Stimulated activated CD8-positive, alpha-beta memory T cell treated with anti-CD3 and anti-CD28 coated beads, Interleukin-7, amount 100 ng/mL, for 4 hours (primary cell): ENCODE measurements at places on chromosomes 2 and 18.

GRCh38 chr2:196096982-196097745 is 28.5 kb upstream of the DNAH7 start:
- no peak for DNase-seq

GRCh38 chr2:70979180-70979488 is 704 bp downstream of the ANKRD53 start:
- no peak for DNase-seq

DNA sequence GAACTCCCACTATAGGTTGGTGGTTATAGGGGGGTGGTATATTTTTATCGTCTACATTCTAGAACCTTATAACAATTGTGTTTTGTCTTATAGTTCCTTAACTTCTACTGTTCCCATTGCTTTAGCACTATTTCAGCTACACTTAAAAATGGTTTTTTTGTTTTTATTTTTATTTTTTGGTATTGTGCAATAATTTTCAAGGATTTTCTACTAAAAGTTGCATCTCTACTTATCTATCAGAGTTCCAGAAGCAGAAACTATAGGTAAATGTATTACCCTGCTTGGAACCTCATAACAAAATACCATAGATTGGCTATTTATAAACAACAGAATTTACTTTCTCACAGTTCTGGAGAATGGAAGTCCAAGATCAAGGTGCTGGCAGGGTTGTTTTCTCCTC is 981.6 kb upstream of the CNTNAP5 start:
- DNase-seq, result no peak

DNA sequence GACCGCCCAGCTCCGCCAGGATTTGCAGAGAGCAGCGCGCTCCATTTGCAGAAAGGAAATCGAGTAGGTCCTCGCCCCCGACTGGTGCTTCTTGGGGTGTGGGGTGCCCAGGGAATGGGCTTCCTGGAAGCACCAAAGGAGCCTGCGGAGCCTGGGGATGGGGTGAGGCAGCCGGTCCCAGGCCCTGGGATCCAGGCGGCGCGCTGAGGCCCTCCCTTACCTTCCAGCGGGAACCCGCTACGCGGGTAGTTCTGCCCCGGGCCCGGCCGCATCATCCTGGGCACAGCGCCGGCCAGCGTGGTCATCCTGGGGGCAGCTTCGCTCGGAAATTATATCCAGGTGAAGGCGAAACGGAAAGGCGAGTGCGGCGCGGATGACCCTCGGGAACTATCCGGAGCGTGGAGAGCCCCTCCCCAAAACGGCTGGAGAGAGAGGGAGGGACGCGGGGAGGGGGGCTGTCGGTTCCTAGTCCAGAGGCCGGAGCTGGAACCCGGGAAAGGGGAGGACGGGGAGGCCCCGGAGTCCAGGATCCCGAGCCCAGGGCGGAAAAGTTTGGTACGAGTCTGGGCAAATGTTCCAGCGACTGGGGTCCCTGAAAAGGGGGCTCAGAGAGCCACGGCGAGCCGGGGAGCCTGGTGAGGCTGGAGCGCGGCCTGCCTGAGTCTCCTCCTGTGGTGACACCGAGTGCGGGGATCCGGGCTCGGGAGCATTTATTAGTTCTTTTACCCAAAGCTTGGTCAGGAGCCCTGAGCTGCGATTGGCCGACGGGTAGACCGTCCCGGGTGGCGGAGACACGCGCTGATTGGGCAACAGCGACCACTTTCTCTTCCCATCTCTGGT is at the start of gene PAX3:
Gene PAX3, minus strand, starts transcription at position 688 of the 840 bp plus-strand sequence. Its CDS starts 383 bp downstream, at position 305.
- no peak for DNase-seq

- DNase-seq, result no peak
Measured at GRCh38 chr18:35077937-35078336, 36.7 kb downstream of the MAPRE2 start.
